ENCODE measurements at places on chromosomes 5 and 9. TPM values are rescaled to one million over a fixed set of nuclear protein-coding genes. Genes with fewer than 3 reads are reported as not detected.

CDH9 gene
- not detected for total RNA-seq

PRR16 gene
- total RNA-seq, result not detected

DTWD2 gene
- total RNA-seq, result 2.6 TPM

FUBP3 gene
- 37.8 TPM for total RNA-seq

DNA sequence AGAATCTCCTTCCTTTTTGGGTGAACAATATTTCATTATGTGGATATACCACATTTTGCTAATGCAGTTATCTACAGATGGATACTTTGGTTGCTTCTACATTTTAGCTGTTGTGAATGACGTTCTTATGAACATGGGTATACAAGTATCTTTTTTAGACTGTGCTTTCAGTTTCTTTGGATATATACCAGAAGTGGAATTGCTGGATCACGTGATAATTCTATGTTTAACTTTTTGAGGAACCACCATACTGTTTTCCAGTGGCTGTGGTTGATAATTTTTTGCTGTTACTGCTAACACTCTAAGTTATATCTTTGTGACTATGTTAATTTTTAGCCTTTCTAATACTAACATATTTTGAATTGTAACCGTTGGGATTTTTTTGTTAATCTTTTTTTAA, 12.5 kb downstream of the WDR70 start:
- H3K27me3 ChIP-seq, result no peaks in the 10 kb centered on the region
- H3K27ac ChIP-seq, result no peak overlapping the region
- no peak for DNase-seq
- H3K4me1 ChIP-seq, result no peaks in the 10 kb centered on the region

- H3K27me3 ChIP-seq, result no peaks in the 10 kb centered on the region
- H3K27ac ChIP-seq, result no peak overlapping the region
- H3K36me3 ChIP-seq, result peaks cover 2% of the 10 kb centered on the region
- H3K4me3 ChIP-seq, result no peak overlapping the region
- no peak for DNase-seq
These were observed 43.8 kb downstream of the HABP4 start for GRCh38 chr9:96493757-96494156.

- H3K27ac ChIP-seq, result peak overlapping the region; percentile 79
- peaks cover 36% of the 10 kb centered on the region for H3K4me1 ChIP-seq
- no peak for DNase-seq
These were observed 335.2 kb downstream of the CWC27 start for GRCh38 chr5:65103756-65104440.

- no peak overlapping the region for H3K27ac ChIP-seq
- DNase-seq, result no peak
- H3K4me3 ChIP-seq, result no peak overlapping the region
- peaks cover 4% of the 10 kb centered on the region for H3K4me1 ChIP-seq
- H3K27me3 ChIP-seq, result peaks cover 6% of the 10 kb centered on the region
- H3K36me3 ChIP-seq, result peaks cover 1% of the 10 kb centered on the region
These were observed 204.5 kb downstream of the SNX18 start for GRCh38 chr5:54721951-54722654.

- H3K36me3 ChIP-seq, result no peaks in the 10 kb centered on the region
- DNase-seq, result no peak
- no peaks in the 10 kb centered on the region for H3K4me1 ChIP-seq
- H3K4me3 ChIP-seq, result no peak overlapping the region
- peaks cover 5% of the 10 kb centered on the region for H3K27me3 ChIP-seq
- H3K27ac ChIP-seq, result no peak overlapping the region
These were observed 147.6 kb downstream of the NR2F1-AS1 start for GRCh38 chr5:93433422-93433821.

GRCh38 chr5:168765551-168766425, 186.6 kb upstream of the PANK3 start:
- no peak overlapping the region for H3K27ac ChIP-seq
- H3K4me1 ChIP-seq, result no peaks in the 10 kb centered on the region
- no peaks in the 10 kb centered on the region for H3K36me3 ChIP-seq
- no peak for DNase-seq

DNA sequence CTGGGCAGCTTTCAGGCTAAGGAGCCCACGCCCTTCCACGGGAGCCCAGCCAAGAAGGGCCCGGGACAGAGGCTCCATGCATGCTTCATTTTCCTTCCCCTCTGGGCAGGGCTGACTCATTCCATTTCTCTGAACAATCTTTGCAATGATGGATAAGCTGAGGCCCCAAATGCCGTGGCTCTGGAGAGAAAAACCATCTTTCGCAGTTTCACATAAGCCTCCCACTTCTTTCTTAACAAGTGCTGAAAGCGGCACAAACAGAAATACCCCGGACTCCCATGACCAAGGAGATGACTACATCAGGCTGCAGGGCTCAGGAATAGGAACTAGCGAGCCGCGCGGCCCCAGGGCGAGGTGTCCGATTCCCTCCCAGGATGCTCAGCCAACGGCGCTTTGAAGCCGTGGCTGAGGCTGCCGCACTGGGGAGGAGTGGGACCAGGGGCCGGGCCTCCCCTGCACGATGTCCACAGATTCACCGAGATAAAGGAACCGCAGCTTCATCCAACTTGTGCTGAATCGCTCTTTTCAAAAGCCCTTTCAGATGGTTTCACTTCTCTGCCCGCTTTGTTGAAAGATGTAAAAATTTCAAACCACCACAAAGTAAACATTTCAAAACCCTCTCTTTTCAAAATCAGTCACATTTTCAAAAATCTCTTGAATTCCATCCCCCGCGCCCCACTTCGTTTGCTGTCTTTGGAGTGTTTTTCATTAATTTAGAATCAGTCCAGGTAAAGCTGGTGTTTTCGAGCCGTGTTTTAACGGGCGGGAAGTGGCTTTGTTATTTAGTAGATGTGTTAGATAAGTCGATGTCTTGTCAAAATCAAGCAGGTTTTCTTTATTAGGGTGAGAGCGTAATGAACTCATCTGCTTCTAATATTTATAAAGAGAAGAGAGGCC, 96.5 kb upstream of the LMX1B start:
- peak; percentile 62 for DNase-seq
- peaks cover 15% of the 10 kb centered on the region for H3K4me1 ChIP-seq
- peak overlapping the region; percentile 68 for H3K27ac ChIP-seq
- H3K27me3 ChIP-seq, result peaks cover 60% of the 10 kb centered on the region

DNA sequence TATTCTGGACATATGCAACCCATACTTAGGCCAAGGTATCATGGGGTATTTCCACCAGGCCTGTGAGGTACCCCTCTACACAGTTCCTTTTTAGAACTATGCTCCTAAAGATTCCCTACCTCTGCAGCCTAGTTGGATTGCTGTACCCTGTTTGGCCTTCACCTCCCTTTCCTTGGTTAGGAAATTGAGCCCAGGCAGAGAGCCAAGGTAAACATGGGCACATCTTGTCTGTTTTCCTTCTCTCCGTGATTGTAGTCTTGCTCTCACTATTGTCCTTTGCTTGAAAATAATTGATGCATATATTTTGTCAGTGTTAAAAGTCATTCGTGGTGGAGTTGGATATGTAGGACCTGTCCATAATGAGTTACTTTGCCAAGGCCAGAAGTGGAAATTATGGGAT, 26.7 kb downstream of the BDP1 start:
- no peaks in the 10 kb centered on the region for H3K27me3 ChIP-seq
- DNase-seq, result no peak
- no peak overlapping the region for H3K4me3 ChIP-seq
- peaks cover 34% of the 10 kb centered on the region for H3K36me3 ChIP-seq
- peaks cover 11% of the 10 kb centered on the region for H3K4me1 ChIP-seq
- H3K27ac ChIP-seq, result no peak overlapping the region

DNA sequence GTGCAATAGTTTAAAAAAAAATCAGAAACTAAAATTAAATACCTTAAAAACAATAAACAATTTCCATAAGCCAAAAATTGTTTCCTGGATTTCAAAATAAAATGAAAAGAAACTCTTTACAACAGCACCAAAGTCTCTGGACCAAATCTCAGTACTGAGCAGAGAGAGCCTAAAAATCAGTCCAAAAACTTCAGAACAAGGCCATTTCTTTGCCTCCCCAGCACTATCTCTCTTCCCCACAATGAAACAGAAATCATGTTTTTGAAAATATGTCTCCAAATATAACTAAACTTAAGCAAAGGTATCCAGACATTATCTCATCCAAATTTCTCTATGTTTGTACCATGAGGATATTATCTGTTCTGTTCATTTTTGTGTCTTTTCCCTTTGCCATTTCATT, 1.0 kb downstream of the FREM1 start:
- no peak overlapping the region for H3K27ac ChIP-seq
- H3K27me3 ChIP-seq, result peaks cover 12% of the 10 kb centered on the region
- H3K4me3 ChIP-seq, result no peak overlapping the region
- no peak for DNase-seq

DNA sequence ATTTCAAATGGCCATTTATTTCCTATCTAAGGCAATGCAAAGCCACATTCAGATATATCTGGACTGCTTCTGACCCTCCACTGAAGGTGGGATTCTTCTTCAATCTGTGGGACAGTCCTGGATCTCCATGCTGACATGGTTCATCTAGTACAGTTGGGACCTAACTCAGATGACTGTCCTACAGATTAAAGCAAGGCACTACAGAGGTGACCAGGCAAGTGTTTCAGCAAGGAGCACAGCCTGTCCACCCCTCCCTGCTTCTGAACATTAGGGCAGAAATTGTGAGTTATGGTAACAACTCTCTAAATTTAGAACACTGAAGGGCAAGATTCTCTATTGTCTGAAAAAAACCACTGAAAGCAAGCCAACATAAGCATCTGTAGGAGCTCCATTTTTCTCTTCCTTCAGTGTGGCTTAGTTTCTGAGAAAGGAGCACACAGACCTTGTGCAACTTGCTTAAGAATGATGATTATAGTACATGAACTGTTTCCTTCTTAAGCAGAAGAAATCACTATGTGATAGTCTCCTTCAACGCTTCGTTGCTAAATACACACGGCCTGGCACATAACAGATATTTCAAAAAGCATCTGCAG, 62.9 kb upstream of the BARX1 start:
- no peak overlapping the region for H3K27ac ChIP-seq
- H3K27me3 ChIP-seq, result peaks cover 2% of the 10 kb centered on the region
- H3K4me3 ChIP-seq, result no peak overlapping the region
- no peaks in the 10 kb centered on the region for H3K4me1 ChIP-seq
- H3K36me3 ChIP-seq, result no peaks in the 10 kb centered on the region
- no peak for DNase-seq

DNA sequence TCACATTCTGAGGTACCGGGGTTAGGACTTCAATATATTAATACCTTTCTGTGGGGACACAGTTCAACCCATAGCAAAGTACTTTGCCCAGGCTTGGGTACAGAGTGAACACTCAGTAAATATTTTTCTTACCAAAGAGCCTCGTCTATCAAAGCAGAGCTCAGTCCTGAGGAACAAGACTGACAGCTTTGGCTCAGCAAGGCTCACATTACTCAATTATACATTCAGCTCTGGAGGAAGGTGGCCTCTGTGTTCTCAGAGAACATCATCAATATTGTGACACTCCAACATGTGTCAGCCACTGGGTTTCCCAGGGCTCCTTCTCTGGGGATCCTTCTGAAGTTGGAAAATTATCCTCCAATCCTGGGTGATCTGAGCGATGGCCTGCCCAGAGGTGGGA, 186.4 kb downstream of the NMUR2 start:
- H3K27ac ChIP-seq, result no peak overlapping the region
- no peak overlapping the region for H3K4me3 ChIP-seq
- DNase-seq, result no peak
- H3K27me3 ChIP-seq, result no peaks in the 10 kb centered on the region
- H3K4me1 ChIP-seq, result no peaks in the 10 kb centered on the region
- H3K36me3 ChIP-seq, result no peaks in the 10 kb centered on the region

DNA sequence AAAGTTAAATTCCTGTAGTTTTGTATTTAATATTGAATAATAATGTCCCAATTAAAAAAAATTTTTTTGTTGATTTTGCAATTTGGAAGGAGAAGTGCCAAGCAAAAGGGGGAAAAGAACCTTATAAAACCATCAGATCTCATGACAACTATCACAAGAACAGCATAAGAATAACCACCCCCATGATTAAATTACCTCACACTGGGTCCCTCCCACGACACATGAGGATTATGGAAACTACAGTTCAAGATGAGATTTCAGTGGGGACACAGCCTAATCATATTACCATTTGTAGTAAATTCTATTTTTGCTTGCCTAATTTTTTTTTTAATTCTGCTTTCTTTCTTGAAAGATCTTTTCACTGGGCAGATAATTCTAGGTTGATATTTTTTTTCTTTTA, 33.4 kb upstream of the FCHO2 start:
- H3K27ac ChIP-seq, result no peak overlapping the region
- no peak overlapping the region for H3K4me3 ChIP-seq
- H3K4me1 ChIP-seq, result no peaks in the 10 kb centered on the region
- no peaks in the 10 kb centered on the region for H3K36me3 ChIP-seq
- DNase-seq, result no peak

GRCh38 chr9:137740312-137740711, 121.5 kb downstream of the EHMT1 start:
- peaks cover 9% of the 10 kb centered on the region for H3K4me1 ChIP-seq
- no peaks in the 10 kb centered on the region for H3K27me3 ChIP-seq
- H3K27ac ChIP-seq, result no peak overlapping the region
- H3K4me3 ChIP-seq, result no peak overlapping the region

DNA sequence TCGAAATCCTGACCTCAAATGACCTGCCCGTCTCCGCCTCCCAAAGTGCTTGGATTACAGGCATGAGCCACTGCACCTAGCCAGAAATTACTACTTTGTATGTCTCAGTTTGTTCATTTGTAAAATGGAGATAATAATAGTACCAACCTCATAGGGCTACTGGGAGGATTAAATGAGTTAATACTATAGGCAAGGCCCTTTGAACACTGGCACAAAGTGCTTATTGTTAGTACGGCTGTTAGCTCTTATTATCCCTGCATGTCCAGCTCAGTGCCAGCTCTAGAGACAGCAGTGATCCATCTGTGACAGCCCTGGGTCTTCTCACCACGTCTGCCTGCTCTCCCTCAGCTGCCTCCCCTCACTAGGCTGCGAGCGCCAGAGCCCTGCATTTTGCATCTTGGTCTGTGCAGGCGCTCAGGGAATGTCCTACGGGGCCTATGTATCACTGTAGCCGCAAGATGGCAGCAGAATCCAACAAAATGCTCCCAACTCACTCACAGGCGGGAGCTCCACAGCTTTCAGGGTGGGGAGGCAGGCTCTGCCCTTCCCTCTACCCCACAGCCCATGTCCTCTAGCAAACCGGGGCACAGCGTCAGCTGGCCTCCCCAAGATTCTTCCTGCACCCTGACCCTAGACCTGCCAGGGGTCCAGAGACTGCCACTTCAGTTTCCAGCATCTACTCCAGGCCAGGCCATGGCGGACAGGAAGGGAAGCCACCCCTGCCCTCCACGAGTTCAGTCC, 17.7 kb upstream of the AKNA start:
- peak; percentile 73 for DNase-seq
- H3K4me1 ChIP-seq, result peaks cover 16% of the 10 kb centered on the region
- no peaks in the 10 kb centered on the region for H3K27me3 ChIP-seq
- H3K36me3 ChIP-seq, result no peaks in the 10 kb centered on the region

- H3K4me1 ChIP-seq, result peaks cover 79% of the 10 kb centered on the region
- peak overlapping the region; percentile 83 for H3K4me3 ChIP-seq
- DNase-seq, result no peak
- peaks cover 16% of the 10 kb centered on the region for H3K36me3 ChIP-seq
- H3K27me3 ChIP-seq, result no peaks in the 10 kb centered on the region
These were observed 18.8 kb upstream of the TNFAIP8 start for GRCh38 chr5:119336845-119337580.

DNA sequence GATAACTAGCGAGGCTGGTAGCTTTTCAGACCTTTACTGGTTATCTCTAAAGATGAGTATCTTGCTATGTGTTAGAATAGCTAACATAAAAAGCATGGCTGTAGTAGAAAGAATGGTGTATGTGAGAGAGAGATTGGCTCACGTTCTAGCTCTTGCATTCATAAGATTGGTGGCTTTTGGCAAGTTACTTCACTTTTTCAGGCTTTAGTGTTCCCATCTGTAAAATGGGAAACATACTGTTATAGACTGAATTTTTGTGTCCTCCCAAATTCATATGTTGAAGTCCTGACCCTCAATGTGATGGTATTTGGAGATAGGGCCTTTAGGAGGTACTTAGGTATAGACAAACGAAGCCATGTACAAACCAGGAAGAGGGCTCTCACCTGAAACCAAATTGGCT, 302.4 kb upstream of the KLF4 start:
- no peak for DNase-seq
- H3K4me3 ChIP-seq, result no peak overlapping the region
- H3K27ac ChIP-seq, result no peak overlapping the region
- H3K27me3 ChIP-seq, result no peaks in the 10 kb centered on the region

Measured in activated naive CD8-positive, alpha-beta T cell treated with anti-CD3 and anti-CD28 coated beads, Interleukin-2, amount 10 ng/mL, durations not matched to agents 7 days and 5 days (primary cell).